GM12878 (cell line): ENCODE measurements at places on chromosomes 4 and X. TPM values are rescaled to one million over a fixed set of nuclear protein-coding genes. Genes with fewer than 3 reads are reported as not detected.
A peak's percentile ranks its signal among the peaks of the same experiment; 100 is the strongest.

GRCh38 chrX:19924285-19924684, 36.9 kb upstream of the SH3KBP1 start:
- no peak for DNase-seq

- DNase-seq = peak; percentile 94
Measured at GRCh38 chr4:146273204-146273901, 59.0 kb downstream of the REELD1 start.

GRCh38 chr4:15695729-15696128, 7.1 kb upstream of the BST1 start:
- no peak for DNase-seq

- no peak for DNase-seq
Measured at GRCh38 chr4:14111730-14112181, 484.2 kb upstream of the BOD1L1 start.

GRCh38 chrX:40158036-40158706, 60.4 kb upstream of the BCOR start:
- no peak for DNase-seq

GRCh38 chr4:182454440-182455013, 211.3 kb downstream of the TENM3 start:
- no peak for DNase-seq

GRCh38 chr4:108097990-108098553, 70.7 kb downstream of the LEF1 start:
- DNase-seq = no peak

GRCh38 chr4:2671267-2671895, 84.8 kb downstream of the TNIP2 start:
- DNase-seq = no peak

TBX22 gene
- not detected in 2 replicates for total RNA-seq

VSIG4 gene
- 0.13 and 0.36 TPM in 2 replicates for total RNA-seq

DNA sequence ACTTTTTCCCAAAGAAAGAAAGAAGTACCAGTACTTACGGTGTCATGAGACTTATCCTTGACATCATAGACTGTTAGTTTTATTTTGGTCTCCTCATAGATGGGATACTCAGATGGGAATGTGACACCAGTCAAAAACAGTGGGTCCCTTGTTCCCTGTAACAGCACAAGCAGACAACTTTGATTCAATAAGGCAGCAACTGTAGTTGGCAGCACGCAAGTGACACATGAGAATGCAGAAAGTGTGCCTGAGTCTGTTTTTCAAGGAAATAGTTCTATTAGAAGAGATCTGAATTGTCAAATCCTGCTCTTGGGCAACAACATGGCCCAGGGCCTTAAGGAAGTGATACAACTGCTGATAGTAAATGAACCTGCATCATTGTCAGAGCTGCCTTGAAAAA, 443.2 kb downstream of the INPP4B start:
- DNase-seq = no peak

ZCCHC18 gene
- total RNA-seq = 1.7 and 2.6 TPM in 2 replicates

- no peak for DNase-seq
Measured at GRCh38 chr4:54695788-54696187, 38.0 kb downstream of the KIT start.

DNA sequence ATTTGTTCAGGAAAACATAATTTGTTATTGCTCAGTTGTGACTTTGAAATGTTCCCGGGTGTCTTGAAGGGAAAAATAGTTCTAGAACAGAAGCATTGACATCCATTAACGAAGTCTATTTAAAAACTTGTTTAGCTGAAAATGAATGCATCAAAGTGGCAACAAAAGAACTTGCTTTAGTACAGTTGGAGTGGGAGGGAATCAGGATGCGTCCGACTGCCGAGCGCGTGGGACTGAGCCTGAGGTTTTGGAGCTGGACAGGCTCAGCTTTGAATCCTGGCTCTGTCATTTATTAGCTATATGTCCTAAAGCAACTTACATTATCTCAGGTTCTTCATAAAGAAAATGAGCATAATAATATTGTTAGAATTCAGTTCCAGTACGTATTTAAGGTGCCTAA, 9.0 kb upstream of the ERVMER34-1 start:
- no peak for DNase-seq

DNA sequence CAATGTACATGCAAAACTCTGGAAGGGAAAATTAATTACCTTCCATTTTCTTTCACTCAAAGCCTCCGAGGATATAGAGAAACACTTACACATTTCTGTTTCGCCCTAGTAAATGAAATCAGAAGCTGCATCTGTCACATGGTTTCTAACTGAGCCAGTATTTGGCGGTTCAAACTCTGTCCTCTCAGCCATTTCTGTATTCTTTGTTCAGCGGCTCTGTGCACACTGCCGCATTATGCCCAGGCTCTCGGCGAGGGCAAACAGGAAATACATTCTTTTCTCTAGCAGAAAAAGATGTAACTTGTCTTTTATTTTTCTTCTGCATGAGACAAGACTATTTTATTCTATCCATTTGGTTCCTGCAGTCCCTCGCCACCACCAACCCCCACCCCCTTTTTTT, 71.4 kb upstream of the GPM6B start:
- no peak for DNase-seq

- peak; percentile 51 for DNase-seq
Measured at GRCh38 chr4:153916273-153916755, 127.4 kb upstream of the SFRP2 start.

DNA sequence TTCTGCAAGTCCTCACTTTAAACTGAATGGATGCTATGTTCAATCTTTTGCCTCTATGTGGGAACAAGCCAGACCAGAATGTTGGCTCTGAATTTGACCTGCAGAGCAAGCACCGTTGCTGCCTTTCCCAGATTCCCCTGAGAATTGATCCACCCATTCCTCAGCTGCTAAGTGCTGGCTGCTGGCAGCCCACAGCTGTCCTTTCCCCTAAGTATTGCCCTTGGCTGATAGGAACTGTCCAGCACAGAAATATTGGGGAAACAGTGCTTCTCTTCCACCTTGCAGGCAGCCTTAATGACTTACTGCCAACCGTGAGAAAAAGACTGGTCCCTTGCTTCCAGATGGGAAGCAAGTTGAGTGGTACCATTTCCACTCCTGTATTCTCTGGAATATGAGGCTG, 475.9 kb downstream of the PDHA2 start:
- DNase-seq = no peak

RIPPLY1 gene
- total RNA-seq = not detected in 2 replicates

ASB9 gene
- total RNA-seq = 0.31 and 0.35 TPM in 2 replicates

- DNase-seq = no peak
Measured at GRCh38 chr4:141196227-141196933, 24.3 kb upstream of the ZNF330 start.

PRKG2 gene
- total RNA-seq = not detected in 2 replicates

DNA sequence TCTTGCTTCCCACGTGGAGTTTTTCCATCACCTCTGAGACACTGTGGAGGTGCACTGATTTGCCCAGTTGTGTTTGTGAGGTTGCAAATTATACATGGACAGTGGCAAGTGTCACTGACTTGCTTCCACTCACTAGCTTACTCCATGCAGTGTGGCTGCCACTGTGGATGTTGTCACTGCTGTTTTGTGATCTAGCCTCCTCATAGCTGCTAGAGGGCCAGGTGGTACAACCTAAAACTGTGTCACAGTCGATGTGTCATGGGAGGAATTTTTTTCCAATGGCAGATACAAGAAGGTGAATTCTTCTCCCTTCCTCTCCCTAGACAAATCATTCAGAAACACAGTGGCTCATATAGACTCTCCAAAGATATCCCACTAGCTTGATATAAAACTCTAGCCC, 37.5 kb upstream of the TMPRSS11F start:
- no peak for DNase-seq

RAB40A gene
- 0.08 and 0.26 TPM in 2 replicates for total RNA-seq

GAGE12G gene
- total RNA-seq = not detected in 2 replicates

GRCh38 chr4:138235419-138235952, 6.7 kb downstream of the SLC7A11 start:
- DNase-seq = no peak

ERVMER34-1 gene
- not detected in 2 replicates for total RNA-seq

DNA sequence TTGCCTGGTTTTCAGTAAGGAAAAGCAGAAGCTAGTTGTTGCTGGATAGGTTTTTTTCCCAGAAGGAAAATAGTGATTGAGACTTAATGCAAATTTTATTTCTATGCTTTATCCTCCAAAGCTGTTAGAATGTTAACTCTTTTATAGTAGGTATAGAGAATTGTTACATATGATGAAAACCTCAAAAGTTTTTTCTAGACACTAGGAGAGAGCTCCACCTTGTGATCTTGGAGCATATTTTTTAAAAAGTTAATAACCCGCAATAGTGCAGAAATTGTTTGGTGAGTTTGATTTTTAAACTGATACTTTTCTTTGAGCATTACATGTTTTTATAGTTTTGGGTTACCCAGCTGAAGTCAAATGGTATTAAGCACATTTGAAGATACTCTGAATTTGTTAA, 56.5 kb downstream of the STAG2 start:
- DNase-seq = no peak

- no peak for DNase-seq
Measured at GRCh38 chr4:2472187-2472586, 3.3 kb downstream of the RNF4 start.

DCX gene
- total RNA-seq = not detected in 2 replicates

DNA sequence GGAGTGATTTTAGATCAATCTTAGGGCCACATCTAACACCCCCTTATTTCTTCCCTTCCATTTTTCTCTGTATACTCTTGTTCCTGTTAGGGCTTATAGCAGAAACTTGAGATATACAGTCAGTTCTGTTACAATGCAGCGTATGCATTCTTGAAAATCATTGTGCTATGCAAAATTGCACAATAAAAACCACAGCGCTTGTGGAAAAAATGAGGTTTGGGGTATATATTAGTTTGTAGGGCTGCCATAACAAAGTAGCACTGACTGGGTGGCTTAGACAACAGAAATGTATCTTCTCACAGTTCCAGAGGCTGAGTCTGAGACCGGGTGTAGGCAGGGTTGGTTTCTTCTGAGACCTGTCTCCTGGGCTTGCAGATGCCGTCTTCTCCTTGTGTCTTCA, 59.0 kb downstream of the WWC2 start:
- DNase-seq = no peak

- DNase-seq = no peak
Measured at GRCh38 chrX:81259714-81260395, 58.0 kb downstream of the SH3BGRL start.
